ENCODE measurements at places on chromosomes 13 and 19.

DNA sequence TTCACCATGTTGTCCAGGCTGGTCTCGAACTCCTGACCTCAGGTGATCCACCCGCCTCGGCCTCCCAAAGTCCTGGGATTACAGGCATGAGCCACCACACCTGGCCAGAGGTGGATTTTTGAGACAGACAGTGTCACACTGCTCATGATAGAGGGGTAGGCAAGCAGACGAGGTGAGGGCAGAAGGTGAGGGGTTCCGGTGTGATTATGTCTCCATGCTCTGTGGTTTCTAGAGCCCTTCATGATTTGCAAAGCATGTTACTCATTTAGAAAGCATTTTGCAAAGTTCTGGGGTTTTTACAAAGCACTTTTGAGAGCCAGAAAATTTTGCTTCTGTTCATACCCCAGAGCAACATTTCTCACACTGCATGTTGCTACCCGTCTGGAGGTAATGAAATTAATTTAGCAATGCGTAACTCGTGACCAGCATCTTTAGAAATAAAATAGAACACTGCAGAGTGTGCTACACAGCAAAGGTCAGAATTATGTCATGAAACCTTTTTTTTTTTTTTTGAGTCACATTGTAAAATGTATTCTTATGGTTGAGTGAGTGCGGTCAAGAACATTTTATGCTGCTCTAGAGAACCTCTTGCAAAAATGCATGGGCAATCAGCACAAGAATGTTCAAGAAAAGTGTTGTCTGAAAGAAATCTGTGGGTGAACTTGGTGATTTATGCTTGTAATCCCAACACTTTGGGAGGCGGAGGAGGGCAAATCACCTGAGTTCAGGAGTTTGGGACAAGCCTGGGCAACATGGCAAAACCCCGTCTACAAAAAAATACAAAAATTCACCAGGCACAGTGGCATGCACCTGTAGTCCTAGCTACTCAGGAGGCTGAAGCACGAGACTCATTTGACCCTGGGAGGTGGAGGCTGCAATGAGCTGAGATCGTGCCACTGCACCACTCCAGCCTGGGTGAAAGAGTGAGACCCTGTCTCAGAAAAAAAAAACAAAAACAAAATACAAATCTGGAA, 58.0 kb downstream of the MAP4K1 start:
- DNase-seq = peak; percentile 28

GRCh38 chr19:8243146-8243545, 34.0 kb downstream of the CERS4 start:
- DNase-seq = no peak

GRCh38 chr19:18193388-18194180, 566 bp downstream of the MPV17L2 start:
- DNase-seq = no peak

DNA sequence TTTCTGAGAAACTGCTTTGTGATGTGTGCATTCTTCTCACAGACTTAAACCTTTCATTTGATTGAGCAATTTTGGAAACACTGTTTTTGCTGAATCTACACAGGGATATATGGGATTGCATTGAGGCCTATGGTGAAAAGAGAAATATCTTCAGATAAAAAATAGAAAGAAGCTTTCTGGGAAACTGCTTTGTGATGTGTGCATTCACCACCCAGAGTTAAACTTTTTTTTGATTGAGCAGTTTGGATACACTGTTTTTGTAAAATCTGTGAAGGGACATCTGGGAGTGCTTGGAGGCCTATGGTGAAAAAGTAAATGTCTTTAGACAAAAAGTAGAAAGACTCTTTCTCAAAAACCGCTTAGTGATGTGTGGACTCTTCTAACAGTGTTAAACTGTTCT, 1683.8 kb downstream of the UQCRFS1 start:
- no peak for DNase-seq

DNA sequence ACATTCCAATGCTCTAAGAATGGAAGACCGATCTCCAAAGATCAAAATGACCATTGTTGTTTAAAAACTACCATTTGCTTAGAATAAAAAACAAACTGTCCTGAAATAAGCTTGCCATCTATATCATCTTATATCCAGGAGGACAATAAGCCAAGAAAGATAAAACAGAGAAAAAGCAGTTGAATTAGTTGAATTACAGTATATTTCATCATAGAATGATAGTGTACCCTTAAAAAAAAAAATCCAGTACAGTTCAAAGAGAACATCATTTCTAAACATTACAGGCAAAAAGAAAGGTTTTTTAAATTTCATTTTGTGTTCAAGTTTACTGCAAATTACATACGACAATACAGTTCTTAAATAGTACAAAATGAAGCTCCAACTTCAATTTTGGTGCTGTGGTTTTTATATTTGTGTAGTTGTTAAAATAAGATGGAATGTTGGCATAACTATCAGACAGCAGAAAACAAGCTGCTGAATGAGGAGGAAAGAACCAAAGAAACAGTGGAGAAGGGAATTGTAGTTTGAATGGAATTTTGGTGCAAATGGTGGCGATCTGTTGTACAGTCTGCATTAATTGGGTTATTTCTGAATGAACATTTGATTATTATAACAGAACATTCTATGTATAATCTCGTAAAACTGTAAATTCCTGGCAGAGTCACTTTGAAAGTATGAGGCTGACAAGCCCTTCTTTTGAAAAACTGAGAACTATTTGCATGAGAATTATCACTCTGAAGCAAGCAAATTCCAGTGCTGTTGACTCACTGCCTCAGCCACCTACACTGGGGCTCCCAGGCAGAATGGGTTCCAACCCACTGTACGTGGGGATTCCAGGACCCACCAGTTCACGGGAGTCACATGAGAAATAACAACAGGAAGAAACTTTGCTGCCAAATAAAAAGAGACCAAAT, 37.7 kb downstream of the LHFPL6 start:
- DNase-seq = no peak

GRCh38 chr13:40113643-40114304, 458.3 kb downstream of the COG6 start:
- no peak for DNase-seq

DNA sequence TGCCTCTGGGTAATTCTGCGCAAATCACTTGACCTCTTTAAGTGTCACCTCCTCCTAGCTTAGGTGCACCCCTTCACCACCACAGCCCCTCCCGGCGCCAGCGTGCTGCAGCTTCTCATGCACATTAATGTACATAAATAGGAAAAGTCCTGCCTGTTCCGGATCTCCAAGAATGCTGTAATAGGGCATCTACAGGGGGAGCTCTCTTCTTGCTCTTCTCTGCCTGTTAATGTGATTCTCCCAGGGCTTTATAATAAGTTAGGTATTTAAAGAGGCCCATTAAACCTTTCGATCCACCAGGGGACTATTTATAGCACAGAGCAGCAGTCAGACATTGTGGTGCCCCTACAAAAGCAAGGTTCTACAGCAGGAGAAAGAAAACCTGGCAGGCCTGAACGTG, 35.3 kb downstream of the SOX1 start:
- no peak for DNase-seq

DNA sequence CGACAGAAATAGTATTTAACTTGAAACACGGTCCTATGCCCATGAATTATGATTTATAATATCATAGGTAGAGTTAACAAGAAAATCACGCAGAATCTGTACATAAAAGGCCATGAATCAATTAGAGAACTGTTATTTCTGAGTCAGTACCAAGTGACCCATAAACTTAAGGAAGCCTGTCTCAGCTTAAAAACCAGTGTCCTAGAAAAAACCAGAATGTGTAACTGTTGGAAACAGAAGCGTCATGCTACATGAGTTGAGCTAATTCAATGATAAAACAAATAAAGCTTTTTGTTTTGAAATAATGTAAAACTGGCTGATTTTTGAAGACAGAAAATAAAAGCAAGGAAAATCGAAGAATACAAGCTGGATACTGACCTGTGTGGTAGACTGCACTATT, 34.8 kb upstream of the SGCG start:
- no peak for DNase-seq

DNA sequence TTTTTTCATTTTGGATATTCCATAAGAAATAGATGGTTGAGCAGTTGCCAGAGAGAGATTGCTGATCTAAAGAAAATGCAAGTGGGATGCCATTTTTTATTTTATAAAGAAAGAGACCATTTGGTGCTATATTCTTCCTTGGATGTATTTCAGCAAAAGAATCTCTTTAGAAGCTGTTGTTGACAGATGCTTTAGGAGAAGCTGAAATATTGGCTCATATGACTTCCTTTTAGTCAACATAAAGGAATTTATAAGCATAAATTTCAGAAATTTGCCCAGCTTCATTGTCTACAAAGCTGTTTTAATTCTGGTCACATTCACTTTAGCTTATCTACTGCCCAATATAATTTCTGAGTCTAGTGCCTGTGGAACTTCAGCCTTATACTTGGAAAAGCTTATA, 36.9 kb downstream of the POLR1D start:
- no peak for DNase-seq

DNA sequence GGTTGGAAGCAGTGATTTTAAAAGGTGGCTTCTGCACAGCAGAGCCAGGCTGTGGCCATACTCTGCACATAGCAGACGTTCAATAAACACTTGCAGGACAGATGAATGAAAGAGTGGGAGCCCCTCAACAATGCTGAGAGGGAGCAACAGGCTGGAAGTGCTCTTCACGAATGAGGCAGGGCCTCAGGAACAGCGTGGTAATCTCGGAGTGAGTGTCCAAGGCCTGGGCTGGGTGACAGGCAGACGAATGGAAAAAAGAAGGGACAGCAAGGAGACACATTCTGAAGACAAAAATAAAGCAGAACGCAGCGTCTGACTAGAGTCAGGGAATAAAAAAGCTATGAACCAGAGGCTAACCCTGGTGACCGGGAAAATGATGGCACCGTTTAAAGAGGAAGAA, 11.1 kb downstream of the GJA3 start:
- DNase-seq = peak; percentile 5

- DNase-seq = no peak
Measured at GRCh38 chr13:71148396-71148795, 718.6 kb downstream of the DACH1 start.

Data from stimulated activated CD4-positive, alpha-beta T cell treated with anti-CD3 and anti-CD28 coated beads, Interleukin-2, amount 100 ng/mL, for 24 hours (primary cell).